ENCODE measurements at places on chromosomes 3 and 15. TPM values are rescaled to one million over a fixed set of nuclear protein-coding genes. Genes with fewer than 3 reads are reported as not detected.

Gene DUOXA2
- total RNA-seq: not detected

- DNase-seq: no peak
Observed at GRCh38 chr3:73626106-73626505, 1.4 kb upstream of the PDZRN3 start.

Gene SLC41A3
- 99.1 TPM for total RNA-seq

GRCh38 chr3:61251174-61251972 is at the start of gene FHIT:
Gene FHIT (minus strand): TSS chr3:61251452.
- peak; percentile 95 for DNase-seq

DNA sequence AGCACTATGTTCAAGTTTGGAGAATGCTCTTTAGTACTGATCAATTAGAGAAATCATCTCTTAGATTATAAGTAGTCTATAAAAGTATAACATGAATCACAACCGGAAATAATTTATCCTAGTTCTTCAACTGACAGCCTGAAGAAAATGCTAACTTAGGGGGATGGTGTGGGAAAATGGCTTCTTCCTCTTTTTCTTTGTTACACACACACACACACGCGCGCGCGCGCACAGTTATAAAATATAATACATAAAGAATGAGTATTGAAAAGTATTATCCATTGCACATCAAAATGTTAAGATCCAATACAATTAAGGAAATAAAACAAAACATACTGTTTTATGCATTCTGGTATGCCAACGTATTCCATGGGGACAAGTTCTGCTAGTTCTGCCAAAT is 11.2 kb upstream of the GTF2A2 start:
- DNase-seq: no peak

DNA sequence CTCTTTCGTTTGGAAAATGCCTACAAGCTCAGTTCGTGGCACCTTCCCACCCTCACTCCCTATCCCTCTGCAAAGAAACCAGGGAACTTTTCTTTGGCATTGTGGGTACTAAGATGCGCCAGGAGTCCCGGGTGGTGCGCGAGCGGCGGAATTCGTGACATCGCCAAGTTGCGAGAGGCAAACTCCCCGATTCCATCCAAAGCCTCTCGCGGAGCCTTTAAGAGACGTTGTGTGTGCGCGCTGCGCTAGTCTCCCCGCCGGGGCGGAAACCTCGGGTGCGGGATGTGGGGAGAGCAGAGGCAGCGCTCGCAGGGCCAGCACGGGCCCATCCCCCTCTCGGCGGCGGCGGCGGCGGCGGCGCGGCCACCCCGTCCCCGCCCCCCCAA is 443 bp upstream of the NR2F2 start:
- DNase-seq: peak; percentile 87

DNA sequence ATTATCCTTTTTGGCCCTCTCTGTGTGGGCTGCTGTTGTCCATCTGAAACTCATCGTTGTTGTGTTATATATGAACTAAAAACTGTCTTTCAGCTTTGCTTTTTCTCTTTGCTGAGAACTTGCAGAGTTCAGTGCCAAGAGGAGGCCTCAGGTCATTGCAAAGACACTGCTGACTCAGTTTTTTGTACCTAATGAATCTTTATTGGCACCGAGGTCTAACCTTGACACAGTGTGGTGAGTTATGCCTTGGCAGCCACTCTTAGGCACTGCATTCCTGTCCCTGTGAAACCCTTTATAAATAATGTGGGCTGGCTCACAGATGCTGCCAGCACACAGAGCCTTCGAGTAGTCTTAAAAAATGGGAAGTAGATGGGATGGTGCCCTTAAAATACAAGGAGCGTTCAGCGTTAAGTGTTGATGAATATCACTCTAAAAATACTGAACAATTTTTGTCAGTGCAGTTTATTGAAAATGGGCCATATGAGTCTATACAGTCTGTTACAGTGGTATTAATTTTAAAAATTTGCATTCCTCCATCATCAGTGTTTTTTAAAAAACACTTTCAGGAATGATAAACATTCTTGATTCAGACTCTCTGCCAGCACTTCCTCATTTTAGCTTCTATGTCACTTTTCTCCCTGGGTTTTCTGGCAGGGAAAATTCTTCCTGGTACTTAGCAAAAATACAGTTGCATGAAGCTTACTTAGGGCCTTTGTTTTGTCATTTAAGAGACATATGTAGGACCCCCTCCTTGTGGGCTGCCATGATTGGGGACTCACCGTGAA is 234.1 kb downstream of the CACNA2D3 start:
- no peak for DNase-seq

Gene CHRD
- total RNA-seq: 18.8 TPM
